ENCODE measurements at places on chromosomes 12 and 14.

- no peak for DNase-seq
Observed at GRCh38 chr14:104794099-104794498, 1.4 kb downstream of the AKT1 start.

GRCh38 chr12:46024099-46024498 is 33.7 kb upstream of the SCAF11 start:
- DNase-seq = no peak

- no peak for DNase-seq
Observed at GRCh38 chr14:93065272-93065730, 50.4 kb downstream of the ITPK1 start.

GRCh38 chr14:68685419-68686204 is 107.3 kb downstream of the ZFP36L1 start:
- DNase-seq = peak; percentile 55

- no peak for DNase-seq
Observed at GRCh38 chr12:80099259-80099658, at the start of gene OTOGL. TSS of gene OTOGL (plus strand) at chr12:80099537. CDS start at chr12:80209432, 109,895 bp downstream.

DNA sequence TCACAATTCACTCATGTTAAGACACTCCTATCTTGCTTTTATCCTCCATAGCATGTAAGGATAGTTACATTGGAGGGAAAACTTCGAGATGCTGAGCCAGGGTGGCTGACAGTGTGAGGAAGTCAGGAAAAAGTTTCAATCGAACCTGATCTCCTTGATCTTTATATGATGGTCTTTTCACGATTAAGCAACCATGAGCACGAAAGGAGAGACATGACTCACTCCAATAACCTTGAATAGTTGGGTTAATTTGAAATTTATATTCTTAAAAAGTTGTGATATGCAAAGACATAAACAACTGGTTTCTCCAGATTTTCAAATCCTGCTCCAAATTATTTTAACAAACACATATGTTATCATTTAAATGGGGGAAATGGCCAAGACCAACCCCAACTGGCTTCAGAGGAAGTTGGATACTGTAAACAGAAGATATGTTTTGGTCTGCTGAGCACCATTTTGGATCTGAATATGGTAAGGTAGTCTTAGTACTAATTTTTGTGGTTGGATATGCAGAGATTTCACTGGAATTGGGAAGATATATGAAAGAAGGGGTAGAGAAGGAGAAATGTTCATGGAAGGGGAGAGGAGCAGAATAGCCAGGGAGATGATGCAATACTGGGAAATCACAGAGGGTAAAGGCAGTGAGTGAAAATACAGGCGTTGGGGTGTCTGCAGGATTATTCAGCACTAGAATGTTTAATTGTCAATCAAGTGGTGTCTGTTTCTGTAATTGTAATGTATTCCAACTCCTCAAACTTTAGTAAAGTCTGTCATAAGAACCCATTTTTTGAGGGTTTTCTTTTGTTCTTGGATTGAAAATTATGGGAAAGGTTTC is 185.2 kb upstream of the SLC38A2 start:
- DNase-seq = no peak

- DNase-seq = peak; percentile 31
Observed at GRCh38 chr12:27635349-27635972, 60.8 kb upstream of the REP15 start.

- DNase-seq = no peak
Observed at GRCh38 chr14:96166461-96167223, 38.0 kb upstream of the BDKRB2 start.

- no peak for DNase-seq
Observed at GRCh38 chr12:13451776-13452175, 255.2 kb downstream of the EMP1 start.

DNA sequence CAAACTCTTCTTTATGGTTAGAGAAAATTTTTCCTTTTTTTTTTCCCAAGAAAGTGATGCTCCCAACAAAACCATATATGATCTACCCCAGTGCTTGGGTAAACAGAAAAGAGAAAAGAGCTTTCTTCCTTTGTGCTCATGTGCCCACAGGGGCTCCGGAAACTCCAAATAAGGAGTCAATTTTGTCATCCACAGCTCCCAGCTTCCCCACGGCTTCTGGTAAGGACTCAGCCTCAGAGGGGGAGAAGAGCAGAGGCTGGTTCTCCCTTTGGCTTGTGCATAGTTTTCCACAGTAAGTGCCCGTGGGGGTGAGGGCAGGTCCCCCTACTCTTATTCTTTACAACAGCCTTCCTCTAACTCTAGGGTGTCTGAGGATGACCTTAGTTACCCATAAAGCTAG is 13.3 kb upstream of the RGS6 start:
- DNase-seq = no peak

DNA sequence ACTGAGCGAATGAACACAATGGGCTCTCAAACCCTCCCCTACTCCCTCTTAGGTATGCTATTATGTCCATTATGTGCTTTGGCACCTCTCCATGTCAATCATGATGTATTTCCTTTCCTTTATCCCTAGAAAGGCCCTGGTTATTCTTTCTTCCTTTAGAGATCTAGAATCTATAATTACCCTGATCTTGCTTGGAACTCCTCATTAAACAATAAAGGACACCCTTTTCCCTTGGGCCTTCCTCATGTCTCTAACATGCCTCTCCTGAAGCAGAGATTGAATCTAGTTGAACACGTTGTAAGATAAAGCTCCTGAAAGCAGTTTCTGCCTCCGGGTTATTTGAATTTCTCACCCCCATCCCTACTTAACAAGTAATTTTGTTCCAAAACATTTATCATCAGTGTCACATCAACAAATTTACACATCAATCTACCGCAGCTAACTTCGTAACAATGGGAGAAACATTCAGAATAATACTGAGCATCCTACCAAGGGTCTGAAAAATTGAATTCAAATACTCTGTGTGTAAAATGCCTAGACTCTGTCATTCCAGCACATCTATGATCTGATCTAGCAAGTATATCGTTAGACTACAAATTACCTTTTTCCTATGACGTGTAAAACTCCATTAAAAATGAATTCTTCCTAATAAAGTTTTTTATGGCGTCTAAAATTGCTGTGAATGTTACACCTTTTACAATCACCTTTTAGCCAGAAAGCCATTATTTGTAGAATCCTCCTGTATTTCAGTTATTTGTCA is 5.4 kb downstream of the USP44 start:
- no peak for DNase-seq

DNA sequence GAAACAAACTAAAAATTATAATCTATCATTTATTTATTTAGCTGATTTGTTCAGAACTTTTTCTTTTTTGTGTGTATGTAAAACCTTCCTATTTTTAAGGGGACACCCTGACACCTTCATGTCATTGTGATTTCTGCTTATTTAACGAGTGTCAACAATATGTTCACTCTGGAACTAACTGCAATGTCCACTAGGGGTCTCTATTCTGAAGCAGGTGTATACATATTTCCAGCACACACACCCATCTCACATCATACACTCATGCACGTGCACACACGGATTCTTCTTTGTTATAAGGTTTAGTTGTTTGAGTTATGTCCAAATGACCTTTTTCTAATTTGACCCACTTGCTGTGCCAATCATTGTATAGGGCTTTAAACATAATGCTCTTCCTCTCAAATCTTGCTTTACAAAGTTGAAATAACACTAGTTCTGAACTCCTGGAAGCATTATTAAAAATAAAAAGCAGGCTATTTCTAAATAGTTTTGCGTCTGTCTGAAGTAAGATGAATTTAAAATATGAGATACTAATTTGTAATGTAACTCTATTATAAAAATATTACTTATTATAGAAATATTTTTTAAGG is 15.5 kb downstream of the E2F7 start:
- DNase-seq = peak; percentile 54

GRCh38 chr12:59401862-59402261 is 194.0 kb upstream of the SLC16A7 start:
- DNase-seq = no peak

- no peak for DNase-seq
Observed at GRCh38 chr12:131529196-131530040, 181.5 kb upstream of the SFSWAP start.

Data from Caki2 (cell line).